Peyer's patch (tissue), 4 donors: ENCODE measurements at places on chromosomes 3 and 15.
A peak's percentile ranks its signal among the peaks of the same experiment; 100 is the strongest.

- peaks cover 10% of the 10 kb centered on the region for H3K4me1 ChIP-seq
- no peak for DNase-seq
- no peak overlapping the region for H3K27ac ChIP-seq
- H3K27me3 ChIP-seq: no peaks in the 10 kb centered on the region
- H3K4me3 ChIP-seq: no peak overlapping the region
- no peaks in the 10 kb centered on the region for H3K36me3 ChIP-seq
Measured at GRCh38 chr15:90305932-90306331, 40.5 kb downstream of the NGRN start.

DNA sequence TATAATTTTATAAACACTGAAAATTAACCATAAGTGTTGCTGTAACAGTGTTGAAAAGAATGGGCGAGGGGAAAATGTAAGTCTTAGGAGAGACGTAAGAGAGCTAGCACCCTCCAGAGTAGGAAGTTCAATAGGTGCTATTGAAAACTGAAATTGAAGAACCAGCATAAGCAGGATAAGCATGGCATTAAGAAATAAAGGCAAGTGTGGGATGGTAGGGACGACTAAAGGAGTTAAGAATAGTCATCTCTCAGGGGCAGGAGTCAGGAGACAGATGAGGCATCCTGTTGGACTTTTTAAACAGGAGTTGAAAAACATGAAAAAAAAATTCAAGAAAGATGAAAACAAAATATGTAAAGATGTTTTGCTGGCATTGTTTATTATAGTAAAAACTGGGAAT, 43.5 kb downstream of the ABHD2 start:
- no peak overlapping the region for H3K27ac ChIP-seq
- H3K27me3 ChIP-seq: no peaks in the 10 kb centered on the region
- no peak overlapping the region for H3K4me3 ChIP-seq
- no peaks in the 10 kb centered on the region for H3K4me1 ChIP-seq

GRCh38 chr3:123154020-123154985, 47.4 kb upstream of the SEC22A start:
- H3K27me3 ChIP-seq: no peaks in the 10 kb centered on the region
- no peaks in the 10 kb centered on the region for H3K36me3 ChIP-seq
- H3K4me1 ChIP-seq: no peaks in the 10 kb centered on the region
- no peak overlapping the region for H3K4me3 ChIP-seq
- H3K27ac ChIP-seq: no peak overlapping the region
- no peak for DNase-seq

GRCh38 chr3:64031540-64032508, 8.5 kb upstream of the PSMD6 start:
- H3K27ac ChIP-seq: no peak overlapping the region
- H3K27me3 ChIP-seq: no peaks in the 10 kb centered on the region
- DNase-seq: no peak

DNA sequence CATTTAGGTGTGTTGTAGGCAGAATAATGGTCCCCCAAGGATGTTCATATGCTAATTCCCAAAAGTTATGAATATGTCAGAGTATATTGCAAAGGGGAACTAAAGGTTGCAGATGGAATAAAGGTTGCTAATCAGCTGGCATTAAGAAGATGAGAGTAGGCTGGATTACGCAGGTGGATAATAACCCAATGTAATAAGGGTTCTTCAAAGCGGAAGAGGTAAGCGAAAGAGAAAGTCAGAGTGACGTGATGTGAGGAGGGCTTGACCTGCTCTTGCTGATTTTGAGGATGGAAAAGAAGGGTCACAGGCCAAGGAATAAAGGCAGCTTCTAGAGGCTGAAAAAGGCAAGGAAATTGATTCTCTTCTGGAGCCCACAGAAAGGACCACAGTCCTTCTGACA, 104.0 kb downstream of the STRIT1 start:
- no peaks in the 10 kb centered on the region for H3K27me3 ChIP-seq
- H3K4me3 ChIP-seq: no peak overlapping the region
- no peak overlapping the region for H3K27ac ChIP-seq
- DNase-seq: no peak
- no peaks in the 10 kb centered on the region for H3K4me1 ChIP-seq
- no peaks in the 10 kb centered on the region for H3K36me3 ChIP-seq

- no peak for DNase-seq
- no peak overlapping the region for H3K27ac ChIP-seq
- no peak overlapping the region for H3K4me3 ChIP-seq
- H3K4me1 ChIP-seq: no peaks in the 10 kb centered on the region
- no peaks in the 10 kb centered on the region for H3K27me3 ChIP-seq
Measured at GRCh38 chr3:52077925-52078324, 21.6 kb upstream of the DUSP7 start.

GRCh38 chr3:98734735-98735134, 28.4 kb upstream of the ST3GAL6 start:
- no peak overlapping the region for H3K4me3 ChIP-seq
- no peak for DNase-seq
- H3K27me3 ChIP-seq: no peaks in the 10 kb centered on the region
- H3K4me1 ChIP-seq: no peaks in the 10 kb centered on the region
- no peaks in the 10 kb centered on the region for H3K36me3 ChIP-seq

DNA sequence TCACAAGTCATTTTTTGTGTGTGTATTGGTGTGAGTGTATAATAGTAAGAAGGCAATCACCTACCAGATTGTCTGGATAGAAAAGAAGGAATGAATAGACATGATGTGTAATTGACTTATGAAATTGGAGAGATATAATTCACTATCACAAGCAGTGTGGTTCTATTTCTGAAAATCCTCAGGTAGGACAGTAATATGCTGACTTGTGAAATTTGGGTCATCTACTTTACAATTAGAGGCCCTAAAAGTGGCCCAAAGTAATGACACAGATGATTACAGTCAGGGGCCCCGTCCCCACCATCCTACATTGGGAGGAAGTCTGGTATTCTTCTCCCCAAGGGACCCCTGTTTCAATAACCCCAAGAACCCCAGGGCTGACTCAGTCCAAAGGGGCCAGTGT, 73.6 kb upstream of the SELENOK start:
- H3K27me3 ChIP-seq: no peaks in the 10 kb centered on the region
- no peak overlapping the region for H3K27ac ChIP-seq
- H3K4me1 ChIP-seq: no peaks in the 10 kb centered on the region
- H3K4me3 ChIP-seq: no peak overlapping the region
- DNase-seq: no peak

- no peak overlapping the region for H3K27ac ChIP-seq
- H3K27me3 ChIP-seq: no peaks in the 10 kb centered on the region
- no peaks in the 10 kb centered on the region for H3K4me1 ChIP-seq
Measured at GRCh38 chr3:54206874-54207273, 84.5 kb downstream of the CACNA2D3 start.

GRCh38 chr3:186665625-186666188, at the start of gene HRG:
Gene HRG, plus strand, starts transcription at chr3:186666014. Its CDS starts 18 bp downstream, at chr3:186666032.
- H3K27me3 ChIP-seq: no peaks in the 10 kb centered on the region
- no peak within 1 kb of the TSS for H3K4me3 ChIP-seq
- H3K36me3 ChIP-seq: no peaks in the 10 kb centered on the region
- DNase-seq: no peak
- no peaks in the 10 kb centered on the region for H3K4me1 ChIP-seq

DNA sequence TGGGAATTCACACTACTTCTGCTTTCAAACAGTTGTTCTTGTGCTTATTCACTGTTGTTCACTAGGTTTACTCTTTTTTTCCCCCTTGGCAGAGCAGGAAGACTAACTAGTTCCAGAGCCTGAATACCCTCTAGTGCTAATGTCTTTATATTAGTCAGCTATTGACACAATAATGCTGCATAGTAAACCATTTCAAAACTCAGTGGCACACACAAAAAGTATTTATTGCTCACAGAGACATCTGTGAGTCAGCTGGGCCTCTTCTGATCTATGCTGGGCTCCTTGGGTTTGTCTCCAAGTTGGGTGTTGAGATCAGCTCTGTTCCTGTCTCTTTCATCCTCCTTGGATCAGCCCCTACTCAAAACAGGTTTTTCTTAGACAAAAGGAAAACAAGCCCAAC, 51.1 kb downstream of the RSRC1 start:
- no peaks in the 10 kb centered on the region for H3K4me1 ChIP-seq
- no peak overlapping the region for H3K4me3 ChIP-seq
- no peak for DNase-seq
- H3K36me3 ChIP-seq: no peaks in the 10 kb centered on the region
- H3K27me3 ChIP-seq: no peaks in the 10 kb centered on the region

DNA sequence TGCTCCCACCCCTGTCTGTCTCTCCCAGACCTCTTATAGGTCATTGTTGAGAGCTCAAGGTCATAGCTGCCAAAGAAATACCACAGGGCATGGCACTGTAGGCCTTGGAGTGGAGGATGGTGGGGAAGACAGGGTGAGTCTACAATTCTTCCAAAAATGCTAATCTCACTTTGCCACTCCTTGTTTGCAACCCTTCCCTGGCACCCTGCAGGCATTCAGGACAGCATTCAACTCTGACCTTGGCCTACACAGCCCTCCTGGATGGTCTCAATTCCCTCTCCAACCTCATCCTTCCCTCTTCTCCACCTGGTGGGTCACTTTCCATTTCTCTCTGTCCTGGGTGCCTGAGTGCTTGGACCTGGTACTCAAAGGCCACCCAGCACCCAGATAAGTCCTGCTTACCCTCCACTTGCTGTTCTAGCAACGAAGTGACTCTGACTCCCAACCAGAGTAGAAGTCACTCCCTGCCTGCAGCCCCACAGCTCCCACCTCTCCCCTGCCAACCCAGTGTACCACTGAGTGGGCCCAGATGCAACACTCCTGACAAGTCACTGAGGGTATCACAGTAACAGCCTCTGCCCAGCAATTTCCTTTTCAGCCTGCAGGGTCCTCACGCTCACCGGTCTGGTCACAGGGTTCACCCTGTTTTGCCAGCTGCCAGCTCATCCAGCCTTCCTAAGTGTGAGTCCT, 36.6 kb downstream of the AMOTL2 start:
- H3K4me1 ChIP-seq: no peaks in the 10 kb centered on the region
- no peaks in the 10 kb centered on the region for H3K36me3 ChIP-seq
- no peaks in the 10 kb centered on the region for H3K27me3 ChIP-seq
- no peak overlapping the region for H3K4me3 ChIP-seq
- peak; percentile 18 for DNase-seq

GRCh38 chr3:113695431-113695785, 1.0 kb downstream of the USF3 start:
- peak overlapping the region; percentile 86 for H3K4me3 ChIP-seq
- H3K4me1 ChIP-seq: no peaks in the 10 kb centered on the region
- no peaks in the 10 kb centered on the region for H3K27me3 ChIP-seq
- H3K27ac ChIP-seq: peak overlapping the region; percentile 99

DNA sequence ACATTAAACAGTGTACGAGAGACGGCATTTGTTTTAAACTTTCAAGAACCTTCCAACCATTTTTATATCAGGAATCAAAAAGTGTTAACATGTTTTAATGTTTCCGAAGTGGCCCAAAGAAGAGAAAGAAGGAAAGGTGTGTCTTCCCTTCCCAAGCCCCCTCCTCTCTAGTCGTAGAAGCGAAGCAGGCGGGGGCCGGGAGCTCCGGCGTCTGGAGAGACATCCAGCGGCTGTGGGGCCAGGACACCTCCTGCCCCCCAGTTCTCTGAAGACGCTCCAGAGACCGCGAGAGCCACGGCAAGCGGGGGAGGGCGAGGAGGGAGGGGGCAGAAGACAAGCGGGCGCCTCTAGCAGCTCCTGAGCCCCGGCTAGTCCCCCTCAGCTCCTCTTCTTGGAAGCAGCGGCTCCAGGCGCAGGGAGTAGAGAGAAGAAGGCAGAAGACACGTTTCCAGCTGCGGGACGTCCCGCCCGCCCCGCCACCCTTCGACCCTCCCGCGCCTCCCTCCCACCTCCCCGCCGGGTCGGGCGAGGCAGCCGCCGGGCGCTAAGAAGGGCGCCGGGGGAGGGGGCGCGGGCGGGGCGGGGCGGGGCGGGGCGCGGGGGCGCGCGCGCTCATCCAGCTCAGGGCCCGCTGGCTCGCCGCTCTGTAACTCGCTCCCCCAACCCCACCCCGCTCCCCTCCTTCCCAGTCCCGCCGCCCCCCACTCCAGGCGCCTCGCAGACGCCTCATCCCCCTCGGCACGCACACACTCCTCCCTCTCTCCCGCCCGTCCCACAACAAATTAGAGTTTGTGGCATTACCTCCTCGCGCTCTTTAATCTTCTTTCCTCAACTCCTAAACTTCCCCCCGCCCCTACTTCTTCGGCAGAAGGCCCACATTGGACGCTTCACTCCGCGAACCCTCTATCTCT, at the start of gene ZBTB20:
Gene ZBTB20 (minus strand): TSS at position 871 of the 911 bp plus-strand sequence.
- H3K27ac ChIP-seq: peak within 1 kb of the TSS; percentile 100
- H3K4me3 ChIP-seq: peak within 1 kb of the TSS; percentile 80
- no peaks in the 10 kb centered on the region for H3K4me1 ChIP-seq

- no peaks in the 10 kb centered on the region for H3K27me3 ChIP-seq
- H3K4me3 ChIP-seq: no peak overlapping the region
- H3K27ac ChIP-seq: no peak overlapping the region
- no peaks in the 10 kb centered on the region for H3K4me1 ChIP-seq
- no peaks in the 10 kb centered on the region for H3K36me3 ChIP-seq
Measured at GRCh38 chr3:9715764-9716437, 12.3 kb downstream of the CPNE9 start.

DNA sequence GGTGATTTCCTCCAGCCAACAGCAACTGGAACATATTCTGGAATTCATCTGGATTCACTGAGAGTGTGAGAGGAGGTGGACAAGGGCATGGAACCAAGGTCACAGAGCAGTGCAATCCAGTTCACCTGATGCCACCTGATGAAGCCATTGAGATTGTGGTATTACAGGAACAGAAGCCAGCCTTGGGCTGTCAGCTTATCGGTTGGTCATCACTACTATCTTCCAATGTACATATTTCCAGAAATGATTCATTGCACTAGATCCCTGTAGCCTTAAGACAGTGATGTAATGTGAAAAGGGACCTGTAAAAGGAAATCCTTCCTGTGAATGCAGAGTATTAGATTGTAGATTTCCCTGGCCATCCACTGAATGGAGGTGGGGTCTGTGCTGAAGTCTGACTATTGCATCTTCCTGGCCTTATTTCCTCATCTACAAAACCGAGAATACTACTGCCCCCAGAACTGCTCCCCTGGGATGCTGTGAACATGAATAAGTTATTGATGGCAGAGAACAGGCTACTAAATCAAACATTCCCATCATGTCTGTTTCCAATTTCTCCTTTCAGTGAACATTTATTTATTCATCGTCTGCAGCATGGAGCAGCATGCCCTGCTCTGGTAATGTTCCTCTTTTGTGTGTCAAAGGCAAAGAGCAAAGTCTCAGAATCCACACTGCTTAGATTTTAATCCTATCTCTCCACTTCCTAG, 47.4 kb upstream of the TPM1 start:
- DNase-seq: no peak
- no peak overlapping the region for H3K4me3 ChIP-seq
- H3K36me3 ChIP-seq: no peaks in the 10 kb centered on the region
- H3K27ac ChIP-seq: no peak overlapping the region
- no peaks in the 10 kb centered on the region for H3K4me1 ChIP-seq

DNA sequence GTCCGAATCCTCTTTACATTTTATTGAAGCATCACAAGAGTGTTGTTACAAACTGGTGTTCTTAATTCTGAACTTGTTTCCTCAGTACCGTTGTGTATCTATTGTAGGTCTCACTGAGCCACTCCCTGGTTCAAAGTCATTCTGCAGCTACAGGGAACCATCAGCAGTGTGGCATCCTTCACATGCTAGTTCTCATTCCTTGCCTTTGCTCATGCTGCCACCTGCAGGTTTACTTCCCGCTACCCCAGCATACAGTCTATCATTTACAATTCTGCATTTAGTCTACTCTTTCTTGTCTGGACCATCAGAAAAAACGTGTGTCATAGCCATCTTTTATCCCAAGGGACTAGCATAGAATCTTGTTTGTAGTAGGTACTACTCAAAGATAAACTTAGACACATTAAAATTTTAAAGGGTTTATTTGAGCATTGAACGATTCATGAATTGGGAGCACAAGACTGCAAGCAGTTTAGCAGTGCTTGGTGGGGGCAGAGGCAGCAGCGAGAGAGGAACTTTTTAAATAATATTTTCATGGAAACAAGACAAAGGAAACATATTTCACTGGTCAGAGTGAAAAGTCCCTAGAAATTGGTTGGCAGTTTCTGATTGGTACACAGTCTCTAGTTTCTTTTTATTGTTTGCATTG, 402.1 kb downstream of the CADM2 start:
- H3K27me3 ChIP-seq: no peaks in the 10 kb centered on the region
- H3K4me3 ChIP-seq: no peak overlapping the region
- no peak for DNase-seq
- no peaks in the 10 kb centered on the region for H3K36me3 ChIP-seq
- H3K4me1 ChIP-seq: no peaks in the 10 kb centered on the region
